ENCODE measurements at places on chromosomes 12 and 14. TPM values are rescaled to one million over a fixed set of nuclear protein-coding genes. Genes with fewer than 3 reads are reported as not detected.

- no peak for DNase-seq
Measured at GRCh38 chr14:48616931-48617330, 941.5 kb upstream of the MDGA2 start.

The SERPINA6 gene
- not detected for total RNA-seq

GRCh38 chr12:120175062-120175461, 19.5 kb downstream of the GCN1 start:
- DNase-seq, result no peak

The CLEC4E gene
- total RNA-seq, result not detected

DNA sequence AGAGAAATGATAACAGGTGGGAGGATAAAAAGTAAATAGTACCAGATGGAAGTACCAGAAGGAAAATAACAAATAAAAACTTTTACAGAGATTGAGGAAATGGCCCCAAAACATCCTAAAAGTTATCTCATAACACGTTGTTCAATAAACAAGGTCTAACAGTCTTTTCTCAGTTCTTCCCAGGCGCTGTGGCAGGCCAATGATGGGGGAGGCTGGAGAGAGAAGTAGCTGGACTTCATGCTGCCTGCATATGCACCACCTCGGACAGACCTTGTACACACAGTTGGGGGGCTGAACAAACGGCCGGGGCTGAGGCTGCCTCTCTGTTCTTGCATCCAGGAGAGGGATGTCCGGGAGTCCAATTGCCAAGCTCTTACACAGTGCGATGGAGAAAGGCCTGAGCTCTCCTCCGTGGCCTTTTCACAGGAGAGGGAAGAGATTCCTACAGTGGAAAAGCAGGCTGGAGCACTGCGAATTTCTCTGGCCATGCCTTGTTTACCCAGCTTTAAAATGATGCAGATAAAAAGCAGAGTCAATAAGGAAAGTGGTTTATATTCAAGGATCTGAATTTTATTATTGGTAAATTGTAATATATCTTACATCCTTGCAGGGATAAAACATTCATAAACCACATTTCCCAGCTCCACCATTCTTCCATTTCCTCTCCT, 109.8 kb downstream of the PHLDA1 start:
- DNase-seq, result no peak

GRCh38 chr14:65101631-65102440, 481 bp downstream of the MAX start:
- no peak for DNase-seq

DNA sequence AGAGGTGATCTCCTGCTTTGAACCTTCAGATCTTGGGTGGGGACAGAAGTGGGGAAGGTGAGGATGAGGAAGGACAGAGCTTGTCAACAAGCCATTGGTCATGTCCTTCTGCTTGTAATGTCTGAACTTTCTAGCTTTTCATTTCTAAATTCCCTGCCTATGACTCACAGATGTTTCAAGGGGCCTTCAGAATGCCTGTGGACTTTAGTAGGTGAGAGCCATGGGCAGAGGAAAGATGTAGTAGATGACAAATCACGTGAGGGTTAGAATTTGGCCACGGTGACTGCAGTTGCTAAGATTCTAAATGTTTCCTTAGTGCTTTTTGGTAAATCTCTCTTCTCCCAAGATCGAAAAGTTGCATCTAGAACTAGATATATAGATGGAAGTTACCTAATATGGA, 18.7 kb upstream of the CREBL2 start:
- no peak for DNase-seq

DNA sequence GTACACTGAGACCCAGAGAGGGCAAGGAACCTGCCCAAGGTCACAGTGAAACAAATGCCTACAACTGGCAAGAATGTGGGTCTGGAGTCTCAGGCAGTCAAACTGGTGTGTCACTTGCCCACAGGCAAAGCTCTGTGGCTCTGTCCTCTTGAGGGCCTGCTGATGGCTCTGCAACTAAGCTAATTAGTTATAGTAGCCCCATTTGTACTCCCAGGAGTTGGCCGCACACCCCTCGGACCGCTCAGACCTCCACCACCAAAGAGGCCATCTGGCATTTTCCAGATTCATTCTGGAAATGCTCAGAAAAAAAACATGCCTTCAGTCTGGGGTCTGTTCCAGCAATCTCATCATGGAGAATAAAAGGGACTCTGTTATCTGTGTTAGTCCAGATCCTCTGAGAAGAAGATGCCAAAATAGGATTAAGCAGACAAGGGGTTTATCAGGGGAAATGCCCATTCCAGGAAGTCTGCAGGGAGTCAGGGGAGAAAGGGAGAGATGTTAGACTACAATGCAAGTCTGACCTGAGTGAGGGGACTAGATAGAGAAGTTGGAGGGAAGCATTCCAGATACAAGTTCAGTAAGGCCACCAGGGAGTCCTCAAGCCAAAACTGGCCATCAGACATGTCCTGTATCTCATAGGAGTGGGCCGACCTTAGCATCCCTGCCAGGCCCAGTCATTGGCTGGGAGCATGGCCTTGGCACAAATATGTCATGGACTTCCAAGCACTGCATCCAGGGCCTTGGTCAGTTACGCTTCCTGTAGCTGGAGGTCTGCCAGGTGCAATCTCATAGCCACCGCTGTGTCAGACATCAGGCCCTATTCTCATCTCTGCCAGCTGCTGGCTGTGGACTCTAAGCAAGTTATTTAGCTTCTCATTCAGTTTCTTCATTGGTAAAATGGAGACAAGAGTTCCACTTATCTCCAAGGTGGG, 15.4 kb upstream of the OAS1 start:
- DNase-seq, result no peak

The ACOT4 gene
- total RNA-seq, result not detected

DNA sequence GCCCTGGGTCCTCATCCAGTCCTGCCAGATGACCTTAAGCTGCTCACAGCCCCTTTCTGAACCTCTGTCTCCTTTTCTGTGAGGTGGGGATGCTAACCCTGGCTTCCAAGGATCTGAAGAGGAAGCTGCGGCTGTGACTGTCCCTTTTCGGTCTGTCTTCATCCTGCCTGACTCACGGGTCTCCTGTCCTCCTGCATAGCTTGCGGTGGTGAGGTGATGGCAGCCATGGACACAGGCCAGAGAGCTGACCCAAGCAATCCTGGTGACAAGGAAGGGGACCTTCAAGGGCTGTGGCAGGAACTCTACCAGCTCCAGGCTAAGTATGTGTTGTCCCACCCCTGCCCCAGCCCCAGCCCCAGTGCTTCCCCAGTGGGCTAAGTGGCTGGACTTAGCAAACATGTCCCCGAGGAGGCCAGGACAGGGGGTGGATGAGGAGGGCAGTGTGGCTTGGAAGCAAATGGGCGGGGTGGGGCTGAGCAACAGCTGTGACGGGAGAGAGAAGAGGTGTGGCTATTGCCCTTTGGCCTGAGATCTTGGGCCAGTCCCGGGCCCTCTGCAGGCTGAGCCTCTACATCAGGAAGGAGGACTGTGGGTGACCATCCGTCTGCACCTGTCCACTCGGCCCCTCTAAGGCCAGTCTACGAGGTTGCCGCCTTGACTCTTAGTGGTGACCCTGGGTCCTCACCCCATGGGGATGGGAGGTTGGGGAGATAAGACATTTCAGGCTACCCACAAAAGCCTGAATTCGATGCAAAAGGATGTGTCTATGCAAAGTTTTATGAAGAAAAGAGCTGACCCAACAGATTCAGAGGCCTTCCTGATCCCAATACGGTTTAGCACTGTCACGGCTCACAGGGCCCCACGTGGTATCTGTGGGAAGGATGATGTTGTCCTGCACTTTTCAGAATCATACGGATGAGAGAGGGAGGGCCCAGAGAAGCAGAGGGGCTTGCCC, 1.1 kb downstream of the CCDC197 start:
- no peak for DNase-seq

- DNase-seq, result no peak
Measured at GRCh38 chr14:76007852-76008251, 22.3 kb downstream of the IFT43 start.

GRCh38 chr12:6613015-6613775, 6.0 kb upstream of the CHD4 start:
- DNase-seq, result peak; percentile 45

- DNase-seq, result no peak
Measured at GRCh38 chr14:90398841-90399540, 2.2 kb downstream of the CALM1 start.

DNA sequence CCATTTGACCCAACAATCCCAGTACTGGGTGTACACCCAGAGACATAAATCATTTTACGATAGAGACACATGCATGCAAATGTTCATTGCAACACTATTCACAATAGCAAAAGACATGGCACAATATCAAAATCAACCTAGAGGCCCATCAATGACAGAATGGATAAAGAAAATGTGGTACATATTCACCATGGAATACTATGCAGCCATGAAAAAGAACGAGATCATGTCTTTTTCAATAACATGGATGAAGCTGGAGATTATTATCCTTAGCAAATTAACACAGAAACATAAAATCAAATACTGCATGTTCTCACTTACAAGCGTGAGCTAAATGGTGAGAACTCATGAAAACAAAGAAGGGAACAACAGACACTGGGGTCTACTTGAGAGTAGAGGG, 249.1 kb downstream of the RASSF9 start:
- no peak for DNase-seq

DNA sequence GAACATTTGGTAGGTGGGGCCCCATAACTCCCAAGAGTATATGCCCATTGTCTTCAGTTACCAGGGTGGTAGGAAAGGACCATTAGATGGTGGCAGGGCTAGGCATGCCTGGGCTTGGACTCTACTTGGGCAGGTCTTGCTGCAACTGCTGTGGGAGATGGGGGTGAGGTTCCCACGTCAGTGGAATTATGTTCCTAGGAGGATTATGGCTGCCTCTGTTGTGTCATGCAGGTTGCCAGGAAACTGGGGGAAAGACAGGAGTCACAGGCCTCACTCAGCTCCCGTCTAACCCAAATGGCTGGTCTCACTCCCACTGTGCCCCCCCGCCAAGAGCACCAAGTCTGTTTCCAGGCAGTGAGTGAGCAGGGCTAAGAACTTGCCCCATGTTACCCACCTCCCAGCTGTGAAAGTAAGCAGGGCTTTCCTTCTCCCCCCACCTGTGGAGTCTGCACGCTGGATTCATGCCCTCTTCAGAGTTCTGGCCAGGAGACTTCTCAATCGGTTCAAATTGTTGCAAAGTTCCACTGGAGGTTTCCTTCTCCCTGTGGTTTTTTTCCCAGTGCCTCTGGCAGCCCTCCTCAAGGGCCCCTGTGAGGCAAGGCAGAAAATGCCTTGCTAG, 337.5 kb downstream of the CCDC91 start:
- no peak for DNase-seq

GRCh38 chr14:35631071-35631805, 97.3 kb downstream of the INSM2 start:
- DNase-seq, result no peak

DNA sequence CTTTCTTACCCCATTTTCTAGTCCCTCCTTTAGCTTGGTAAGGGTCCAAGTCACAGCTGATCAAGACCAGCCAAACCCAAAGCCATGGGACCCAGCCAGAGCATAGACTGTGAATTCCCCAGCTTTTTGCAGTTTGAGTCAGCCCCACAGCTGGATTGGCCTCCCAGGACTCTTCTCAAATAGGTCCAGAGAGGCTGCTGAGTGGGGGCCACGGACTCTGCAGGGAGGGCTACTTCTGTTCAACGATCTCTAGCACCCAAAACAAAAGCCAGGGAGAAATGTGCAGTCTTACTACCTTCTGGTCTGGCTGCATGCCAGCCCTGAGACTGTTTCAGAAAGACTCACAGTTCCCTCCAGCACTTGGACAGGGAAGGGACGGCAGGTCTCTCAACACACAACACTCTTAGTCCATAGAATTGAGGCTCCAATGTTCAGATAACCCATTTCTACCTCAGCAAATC, 1.6 kb downstream of the VDR start:
- no peak for DNase-seq

DNA sequence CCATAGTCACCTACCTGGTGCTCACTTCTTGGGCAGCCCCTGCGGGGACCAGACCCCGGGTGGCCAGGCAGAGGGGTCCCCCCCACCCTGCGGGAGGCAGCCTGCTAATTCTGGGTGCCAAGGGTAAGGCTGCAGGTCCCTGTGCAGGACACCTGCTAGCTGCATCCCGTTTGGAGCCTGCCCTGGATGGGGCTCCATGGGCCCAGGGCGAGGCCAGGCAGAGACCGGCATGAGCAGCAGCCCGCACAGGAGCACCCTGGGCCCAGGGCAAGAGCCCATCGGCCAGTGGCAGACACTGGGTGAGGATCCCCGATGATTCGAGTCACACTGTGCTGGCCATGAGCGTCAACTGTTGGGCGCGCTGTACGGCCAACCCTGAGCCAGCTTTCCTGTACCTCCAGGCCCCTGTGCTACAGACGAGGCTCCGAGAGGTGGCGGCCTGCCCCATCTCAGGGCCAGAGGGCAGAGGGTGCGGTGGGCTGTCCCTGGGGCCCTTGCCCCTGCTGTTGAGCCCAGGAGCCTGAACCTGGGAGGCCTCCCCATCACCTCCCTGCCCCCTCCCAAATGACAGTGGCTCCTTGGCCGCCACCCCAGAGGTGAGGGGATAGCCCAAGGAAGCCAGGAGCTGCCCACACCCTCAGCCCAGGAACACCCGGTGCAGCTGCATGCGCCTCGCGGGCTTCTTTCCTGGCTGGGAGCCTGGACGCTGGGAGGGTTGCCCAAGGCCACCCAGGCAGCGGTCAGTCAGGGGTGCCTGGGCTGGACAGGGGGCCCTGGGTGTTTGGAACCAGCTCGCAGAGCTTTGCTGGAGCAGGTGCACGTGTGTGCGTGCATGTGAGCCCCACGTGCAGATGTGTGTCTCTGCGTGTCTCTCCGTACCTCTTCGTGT, 47.7 kb downstream of the CYP46A1 start:
- no peak for DNase-seq

The CTDSP2 gene
- total RNA-seq, result 82.7 TPM

GRCh38 chr12:56007564-56008559, 10.8 kb downstream of the SUOX start:
- DNase-seq, result no peak

DNA sequence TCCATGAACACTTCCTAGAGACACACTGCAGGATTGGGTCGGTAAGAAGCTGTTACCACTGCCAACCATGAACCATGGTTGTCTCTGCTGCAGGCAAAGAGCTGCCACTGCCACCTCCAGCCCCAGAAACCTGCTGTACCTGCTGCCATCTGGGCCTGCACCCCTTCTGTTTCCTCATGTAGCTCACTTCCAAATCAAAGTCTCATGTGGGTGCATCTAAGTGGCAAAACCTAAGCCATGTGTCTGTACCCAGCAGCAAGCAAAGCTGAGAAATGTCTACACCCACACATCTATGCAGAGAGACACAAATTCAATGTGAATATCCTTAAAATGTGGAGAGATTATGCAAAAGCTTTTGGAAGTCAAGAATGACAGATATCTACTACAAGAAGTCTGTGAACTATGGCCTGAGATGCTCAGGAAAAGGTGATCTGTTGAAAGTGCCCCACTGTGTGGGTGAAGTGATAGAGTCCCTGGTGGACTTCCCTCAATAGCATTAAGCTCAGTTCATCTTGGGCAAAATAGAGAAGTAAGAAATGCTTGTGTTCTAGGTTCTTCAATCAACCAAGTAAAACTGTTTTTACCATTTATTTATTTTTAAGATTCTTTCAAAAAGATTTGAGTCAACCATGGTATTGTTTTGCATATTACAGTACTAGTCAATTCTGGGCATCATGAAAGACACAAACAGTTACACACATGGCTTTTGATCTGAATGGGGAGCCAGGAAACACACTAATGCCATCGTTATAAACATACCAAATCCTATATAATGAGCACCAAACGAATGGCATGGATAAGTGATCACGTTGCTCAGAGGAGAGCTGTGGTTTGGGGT, 64.4 kb downstream of the FOS start:
- DNase-seq, result no peak

GRCh38 chr14:103460415-103460814, 62.2 kb downstream of the CKB start:
- DNase-seq, result no peak

- no peak for DNase-seq
Measured at GRCh38 chr12:78293059-78293686, 462.5 kb downstream of the NAV3 start.

- peak; percentile 79 for DNase-seq
Measured at GRCh38 chr14:22333422-22334274, 255.4 kb downstream of the DAD1 start.
